Activated T-helper 1 cell treated with anti-CD3 and anti-CD28 coated beads, Interleukin-2, amount 50 U/mL, for 16 hours (primary cell): ENCODE measurements at places on chromosomes 3 and 15.
A peak's percentile ranks its signal among the peaks of the same experiment; 100 is the strongest.

DNA sequence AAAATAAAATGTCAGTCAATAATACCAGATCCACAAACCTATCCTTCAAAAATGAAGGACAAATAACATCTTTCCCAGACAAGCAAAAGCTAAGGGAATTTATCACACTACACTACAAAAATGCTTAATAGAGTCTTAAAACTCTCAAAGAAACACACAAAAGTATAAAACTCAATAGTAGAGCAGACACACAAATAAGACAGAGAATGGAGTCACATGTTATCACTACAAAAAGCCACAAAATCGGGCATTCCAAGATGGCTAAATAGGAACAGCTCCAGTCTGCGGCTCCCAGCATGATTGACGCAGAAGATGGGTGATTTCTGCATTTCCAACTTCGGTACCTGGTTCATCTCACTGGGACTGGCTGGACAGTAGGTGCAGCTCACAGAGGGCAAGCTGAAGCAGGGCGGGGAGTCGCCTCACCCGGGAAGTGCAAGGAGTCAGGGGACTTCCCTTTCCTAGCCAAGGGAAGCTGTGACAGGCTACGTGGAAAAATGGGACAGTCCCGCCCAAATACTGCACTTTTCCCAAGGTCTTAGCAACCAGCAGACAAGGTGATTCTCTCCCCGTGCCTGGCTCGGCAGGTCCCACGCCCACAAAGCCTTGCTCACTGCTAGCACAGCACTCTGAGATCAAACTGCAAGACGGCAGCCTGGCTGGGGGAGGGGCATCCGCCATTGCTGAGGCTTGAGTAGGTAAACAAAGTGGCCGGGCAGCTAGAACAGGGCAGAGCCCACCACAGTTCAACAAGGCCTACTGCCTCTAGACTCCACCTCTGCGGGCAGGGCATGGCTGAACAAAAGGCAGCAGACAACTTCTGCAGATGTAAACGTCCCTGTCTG, 46.3 kb downstream of the SENP7 start:
- DNase-seq: peak; percentile 44

- DNase-seq: no peak
These were observed 62.2 kb upstream of the CTSH start for GRCh38 chr15:79007066-79007465.

- DNase-seq: no peak
These were observed 9.0 kb downstream of the ZIC4 start for GRCh38 chr3:147397155-147397874.

- DNase-seq: no peak
These were observed 116.7 kb downstream of the WDR76 start for GRCh38 chr15:43943511-43943910.

GRCh38 chr3:95172164-95172943, 1109.5 kb downstream of the NSUN3 start:
- no peak for DNase-seq

DNA sequence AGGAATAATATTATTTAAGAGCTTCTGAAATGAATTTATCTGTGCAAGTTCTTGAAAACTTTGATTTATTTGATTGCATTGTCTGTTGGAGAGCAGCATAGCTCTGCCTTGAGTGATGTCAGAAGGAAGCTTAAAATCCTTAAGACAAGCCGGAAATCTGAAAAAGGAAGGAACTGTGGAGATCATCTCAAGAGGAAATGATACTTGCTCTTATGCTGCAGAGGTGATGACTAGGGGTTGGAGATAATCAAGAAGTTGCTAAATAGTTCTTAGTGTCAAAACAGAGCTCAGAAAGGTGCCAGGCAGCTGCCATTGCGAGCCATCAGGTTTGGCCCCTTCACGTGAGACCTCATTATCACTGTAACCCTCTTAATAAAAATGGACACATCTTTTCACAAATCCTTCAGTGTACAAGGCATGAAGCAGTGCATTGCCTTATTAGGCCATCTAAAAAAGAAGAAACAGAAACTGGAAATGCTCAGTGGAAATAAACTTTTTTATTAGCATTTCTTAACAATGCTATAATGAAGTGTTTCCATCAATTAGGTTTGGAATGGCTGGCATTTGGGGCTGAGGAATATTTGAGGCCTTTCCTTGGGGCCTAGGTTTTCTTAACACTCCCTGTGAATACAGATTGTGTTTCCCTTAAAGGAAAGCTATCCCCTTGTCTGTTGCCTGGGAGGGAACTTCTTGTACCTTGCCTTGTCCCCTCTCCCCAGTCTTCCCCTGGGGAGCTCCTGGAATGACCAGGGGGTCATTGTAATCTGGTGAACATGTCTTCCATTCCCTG, 34.5 kb upstream of the VILL start:
- no peak for DNase-seq

GRCh38 chr3:183192650-183193300, 30.2 kb upstream of the LAMP3 start:
- DNase-seq: no peak

- DNase-seq: no peak
These were observed 470.5 kb upstream of the THBS1 start for GRCh38 chr15:39110336-39110735.

GRCh38 chr3:25820366-25820765, 30.5 kb downstream of the OXSM start:
- no peak for DNase-seq

GRCh38 chr3:106376016-106376570, 507.3 kb upstream of the CBLB start:
- DNase-seq: no peak

DNA sequence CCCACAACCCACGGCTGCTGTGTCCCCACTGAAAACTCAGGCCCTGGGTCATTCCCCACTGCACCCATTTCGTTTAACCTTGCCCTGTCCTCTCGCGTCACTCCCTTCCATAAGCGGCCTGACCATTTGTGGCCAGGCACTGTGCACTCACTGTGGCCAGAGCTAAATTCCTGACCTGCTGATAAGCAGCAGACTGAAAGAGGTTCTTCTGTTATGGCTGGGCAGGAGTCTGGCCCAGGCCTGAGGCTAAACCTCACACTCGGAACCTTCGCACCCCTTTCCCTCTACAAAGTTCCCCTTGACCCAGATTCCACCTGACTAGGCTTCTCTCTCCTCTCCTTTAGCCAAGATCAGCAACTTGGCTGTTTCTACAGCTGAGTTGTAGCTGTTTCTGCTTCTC, 62.3 kb downstream of the ADAMTS17 start:
- DNase-seq: no peak

DNA sequence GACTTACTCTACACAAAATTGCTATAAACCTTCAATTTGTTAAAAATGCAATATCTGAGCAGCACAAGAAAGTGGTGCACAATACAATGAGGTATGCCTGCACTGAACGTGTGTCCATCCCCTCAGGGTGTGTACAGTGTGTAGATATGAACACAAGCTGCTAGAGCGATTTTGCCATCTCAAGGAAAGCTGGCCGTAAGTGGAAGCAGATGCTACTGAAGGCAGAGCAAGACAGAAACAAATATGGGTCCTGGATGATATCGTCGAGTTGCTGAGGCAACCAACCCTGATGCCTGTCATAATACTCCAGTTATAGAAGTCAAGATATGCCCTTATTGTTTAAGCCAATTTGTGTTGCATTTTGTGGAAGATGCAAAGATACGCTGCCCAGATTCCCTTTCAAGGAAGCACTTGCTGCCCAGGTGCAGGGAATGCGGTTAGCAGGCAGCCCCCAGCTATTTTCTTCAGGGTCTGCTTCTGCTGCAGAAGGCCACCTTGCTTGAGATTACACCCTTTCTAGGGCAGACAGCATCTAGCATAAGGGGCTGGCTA, 25.8 kb upstream of the EHHADH start:
- no peak for DNase-seq

DNA sequence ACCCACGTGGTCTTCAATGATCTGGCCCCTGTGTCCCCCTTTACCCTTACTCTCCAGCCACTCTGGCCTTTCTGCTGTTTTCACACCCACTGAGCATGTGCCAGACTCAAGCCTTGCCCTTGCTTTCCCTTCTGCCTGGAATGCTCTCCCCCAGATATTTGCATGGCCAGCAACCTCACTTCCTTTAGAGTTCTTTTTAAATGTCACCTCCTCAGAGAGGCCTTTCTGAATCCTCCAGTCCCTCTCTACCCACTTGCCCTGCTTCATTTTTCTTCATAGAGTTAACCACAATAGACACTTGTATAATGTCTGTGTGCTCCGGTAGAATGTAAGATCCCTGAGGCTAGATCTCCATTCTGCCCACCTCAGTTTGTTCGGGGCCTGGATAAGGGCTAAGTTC, 39.4 kb upstream of the TIPARP start:
- no peak for DNase-seq

- no peak for DNase-seq
These were observed 24.3 kb upstream of the CP start for GRCh38 chr3:149245738-149246451.

- DNase-seq: no peak
These were observed 114.9 kb downstream of the MCTP2 start for GRCh38 chr15:94346282-94346681.

GRCh38 chr3:23806534-23807423, 1.0 kb downstream of the UBE2E1 start:
- DNase-seq: no peak

- DNase-seq: no peak
These were observed 65.7 kb upstream of the FRMD4B start for GRCh38 chr3:69451594-69451993.

DNA sequence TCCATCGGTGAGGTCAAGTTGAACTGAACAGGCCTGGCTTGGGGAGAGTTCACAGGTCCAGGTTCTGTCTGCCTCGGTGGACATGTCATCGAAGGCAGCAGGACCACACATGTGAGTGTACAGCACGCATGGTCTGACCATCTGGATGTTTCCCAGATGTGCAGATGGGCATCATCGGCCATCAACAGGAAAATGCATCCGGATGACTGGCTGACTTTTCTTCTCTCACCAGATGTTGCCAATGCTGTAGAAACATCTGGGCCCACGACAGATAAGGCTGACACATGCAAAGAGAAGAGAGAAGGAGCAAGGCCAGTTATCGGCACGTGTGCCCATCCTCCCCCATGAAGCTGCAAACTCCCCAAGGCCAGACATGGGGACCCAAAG, 45.1 kb downstream of the NOX5 start:
- DNase-seq: no peak

DNA sequence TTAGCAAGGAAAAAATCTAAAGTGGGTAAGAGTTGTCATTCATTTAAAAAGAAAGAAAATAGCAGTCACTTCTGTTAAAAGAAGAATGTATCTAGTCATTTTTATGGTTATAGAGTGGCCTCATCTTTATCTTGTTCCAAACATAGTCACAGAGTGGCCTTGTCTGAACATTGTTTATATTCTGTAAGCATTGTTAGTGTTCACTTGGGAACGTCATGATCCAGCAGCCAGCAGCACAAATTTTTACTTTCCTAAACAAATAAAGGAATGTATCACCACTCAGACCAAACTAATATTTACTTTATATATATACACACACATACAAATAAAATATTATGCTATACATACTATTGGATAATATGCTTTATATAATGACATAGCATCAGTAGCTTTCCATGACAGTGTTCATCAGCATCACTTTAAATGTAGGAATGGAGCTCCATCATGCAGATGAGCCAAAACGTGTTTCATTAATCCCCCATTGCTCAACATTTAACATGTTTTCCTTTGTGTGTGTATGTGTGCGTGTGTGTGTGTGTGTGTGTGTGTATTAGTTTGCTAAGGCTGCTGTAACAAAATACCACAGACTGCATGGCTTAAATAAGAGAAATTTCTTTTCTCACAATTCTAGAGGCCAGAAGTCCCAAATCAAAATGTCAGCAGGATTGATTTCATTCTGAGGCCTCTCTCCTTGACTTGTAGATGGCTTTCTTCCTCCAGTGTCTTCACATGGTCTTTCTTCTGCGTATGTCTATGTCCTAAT, 39.6 kb upstream of the GYG1 start:
- no peak for DNase-seq

GRCh38 chr3:173739726-173740125, 342.2 kb downstream of the NLGN1 start:
- DNase-seq: no peak

DNA sequence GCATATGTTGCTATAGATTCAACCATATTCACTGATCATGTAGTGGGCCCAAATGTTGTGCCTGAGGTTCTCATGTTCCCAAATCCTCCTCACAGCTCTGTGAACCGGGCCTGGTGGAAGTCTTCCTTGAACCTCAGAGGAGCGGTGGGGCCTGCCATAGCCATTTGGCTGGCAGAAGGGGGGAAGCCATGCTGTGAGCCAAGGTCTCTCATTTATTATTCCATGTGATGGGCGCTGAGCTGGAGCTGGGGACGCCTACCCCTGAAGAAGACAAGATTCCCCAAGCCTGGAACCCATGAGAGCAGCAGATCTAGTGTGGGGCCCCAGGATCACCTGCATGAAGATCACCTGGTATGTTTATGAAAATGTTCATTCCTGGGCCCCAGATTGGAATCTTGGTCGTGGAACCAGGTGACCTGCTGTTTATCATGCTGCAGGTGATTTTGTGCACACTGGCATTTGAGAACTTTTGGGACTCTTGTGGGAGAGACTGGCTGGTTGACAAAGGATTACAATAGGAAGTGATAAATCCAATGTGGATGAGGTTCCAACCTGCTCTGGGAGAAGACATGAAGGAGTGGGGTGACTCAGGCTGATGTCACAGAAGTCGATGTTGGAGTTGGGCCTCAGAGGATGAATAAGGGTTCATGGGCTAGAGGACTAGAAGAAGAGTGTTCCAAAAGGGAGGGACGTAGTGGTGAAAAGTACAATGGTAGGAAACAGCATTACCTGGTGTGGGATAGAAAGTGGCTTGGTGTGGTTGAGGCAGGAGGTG, 102.1 kb downstream of the ASB7 start:
- DNase-seq: no peak

DNA sequence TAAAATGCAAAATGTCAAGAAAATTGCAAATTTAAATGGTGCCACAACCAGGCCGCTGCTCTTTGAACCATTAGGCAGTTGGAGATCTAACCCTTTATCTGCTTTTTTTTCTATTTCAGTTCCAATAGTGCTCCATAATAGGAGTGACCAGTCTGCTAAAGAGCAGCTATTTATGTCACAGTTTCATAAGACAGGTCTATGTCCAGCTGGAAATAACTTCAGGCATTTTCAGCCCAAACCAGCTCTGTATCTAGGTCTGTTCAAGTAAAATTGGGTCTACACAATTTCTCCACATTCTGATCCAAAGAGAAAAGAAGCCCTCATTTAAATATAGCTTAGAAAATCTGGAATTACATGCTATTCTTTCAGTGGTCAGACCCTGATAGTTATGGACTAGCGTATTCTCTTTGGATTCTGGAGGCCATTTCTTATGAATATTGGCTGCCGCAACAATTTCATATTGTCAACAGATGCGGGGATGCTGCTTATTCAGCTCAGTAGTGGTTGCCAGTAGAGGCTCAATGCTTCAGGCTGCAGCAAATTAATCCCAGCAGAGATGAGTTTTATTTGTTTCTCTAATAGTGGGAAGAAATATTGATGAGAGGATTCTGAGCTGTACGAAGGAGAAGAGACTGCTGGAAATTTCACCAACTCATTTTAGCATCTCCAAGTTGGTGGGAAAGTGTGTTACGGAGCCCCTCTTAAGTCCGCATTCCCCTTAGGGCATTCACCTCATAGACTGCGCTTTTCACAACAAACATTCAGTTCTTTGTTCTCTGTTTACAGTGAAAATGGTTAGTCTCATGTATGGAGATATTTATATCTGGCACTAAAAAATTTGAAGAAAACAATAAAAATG, 887.0 kb downstream of the ROBO1 start:
- DNase-seq: no peak
